Ovary (tissue), 10 donors: ENCODE measurements at places on chromosomes 6 and 20. TPM values are rescaled to one million over a fixed set of nuclear protein-coding genes. Genes with fewer than 3 reads are reported as not detected.

DNA sequence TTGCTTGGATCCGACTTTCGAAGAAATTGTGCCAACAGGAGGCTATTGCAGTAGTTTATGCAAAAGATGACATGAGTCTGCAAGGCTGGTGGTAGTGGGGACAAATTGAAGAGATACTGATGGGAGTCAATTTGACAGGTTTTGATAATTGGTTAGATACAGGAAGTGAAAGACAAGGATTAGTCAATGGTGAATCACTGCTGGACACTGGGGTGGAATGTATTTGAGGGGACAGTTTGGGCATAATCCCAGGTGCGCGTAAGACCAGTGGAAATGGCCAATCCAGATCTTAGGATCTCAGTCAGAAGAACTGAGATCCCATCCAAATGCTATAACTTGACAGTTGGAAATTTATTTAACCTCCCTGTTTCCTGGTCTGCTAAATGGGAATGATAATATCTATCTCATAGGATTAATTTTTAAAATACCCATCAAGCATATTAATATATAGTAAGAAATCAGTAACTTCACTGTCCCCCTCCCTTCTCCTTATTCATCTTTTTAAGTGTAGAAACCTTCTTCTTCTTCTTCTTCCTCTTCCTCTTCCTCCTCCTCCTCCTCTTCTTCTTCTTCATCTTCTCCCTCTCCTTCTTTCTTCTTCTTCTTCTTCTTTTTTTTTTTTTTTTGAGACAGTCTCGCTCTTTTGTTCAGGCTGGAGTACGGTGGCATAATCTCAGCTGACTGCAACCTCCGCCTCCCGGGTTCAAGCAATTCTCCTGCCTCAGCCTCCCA lies 30.9 kb upstream of the ERVFRD-1 start:
- no peaks in the 10 kb centered on the region for H3K27me3 ChIP-seq
- H3K27ac ChIP-seq = no peak overlapping the region
- H3K4me3 ChIP-seq = no peak overlapping the region
- H3K4me1 ChIP-seq = no peaks in the 10 kb centered on the region

Gene ECHDC1
- 21.3 TPM for total RNA-seq

Gene SLC22A23
- 3.7 TPM for total RNA-seq

Gene LGSN
- not detected for total RNA-seq
